KG1 (cell line): ENCODE measurements at places on chromosomes 7 and 10.

- DNase-seq: no peak
Observed at GRCh38 chr7:67621704-67622103, 625.1 kb downstream of the TYW1 start.

- DNase-seq: no peak
Observed at GRCh38 chr7:16061630-16062029, 359.7 kb downstream of the CRPPA start.

DNA sequence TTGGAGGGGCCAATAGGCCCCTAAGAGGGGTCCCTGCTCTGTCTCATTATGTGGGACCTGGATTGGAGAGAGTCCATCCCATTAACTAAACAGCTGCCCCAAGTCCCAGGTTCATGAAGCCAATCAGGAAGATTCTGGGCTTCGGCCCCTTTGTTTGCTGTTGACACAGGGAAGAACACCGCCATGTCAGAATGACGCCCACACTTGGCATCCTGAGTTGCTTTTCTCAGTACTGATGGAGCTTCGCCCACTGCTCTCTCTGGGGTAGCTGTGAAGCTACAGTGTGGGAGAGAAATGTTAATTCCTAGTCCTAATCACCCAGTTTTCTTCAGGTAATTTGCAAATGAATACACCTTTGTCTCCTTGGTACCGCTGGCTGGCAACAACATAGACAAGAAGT, 264.7 kb downstream of the GLRX3 start:
- no peak for DNase-seq

GRCh38 chr7:82384779-82385178, 58.8 kb downstream of the CACNA2D1 start:
- DNase-seq: no peak
